Lower leg skin (tissue), 4 donors: ENCODE measurements at places on chromosomes 1 and 21. TPM values are rescaled to one million over a fixed set of nuclear protein-coding genes. Genes with fewer than 3 reads are reported as not detected.

RXFP4 gene
- not detected for total RNA-seq

IL10 gene
- 0.72 TPM for total RNA-seq

PDE4B gene
- total RNA-seq: 5.5 TPM

ILDR2 gene
- total RNA-seq: 0.46 TPM

S100A1 gene
- 33.5 TPM for total RNA-seq

TSTD1 gene
- 94.9 TPM for total RNA-seq

C1orf94 gene
- total RNA-seq: not detected

AK5 gene
- total RNA-seq: 1.8 TPM

MIXL1 gene
- total RNA-seq: not detected

CELA3B gene
- not detected for total RNA-seq

PLXNA2 gene
- total RNA-seq: 44.2 TPM

TMCC2 gene
- total RNA-seq: 3.9 TPM

CCDC181 gene
- total RNA-seq: not detected

UBE2U gene
- total RNA-seq: not detected

C1orf74 gene
- 2.4 TPM for total RNA-seq

PFKL gene
- 138 TPM for total RNA-seq
